Urinary bladder (tissue), 4 donors: ENCODE measurements at places on chromosomes 3 and 15. TPM values are rescaled to one million over a fixed set of nuclear protein-coding genes. Genes with fewer than 3 reads are reported as not detected.

C3orf52 gene
- 2.6 TPM for polyA plus RNA-seq

IQCF5 gene
- not detected for polyA plus RNA-seq

HGD gene
- polyA plus RNA-seq = 0.27 TPM

PPP1R14D gene
- polyA plus RNA-seq = not detected

BCHE gene
- polyA plus RNA-seq = 18.5 TPM

FSIP1 gene
- 0.27 TPM for polyA plus RNA-seq

NRROS gene
- polyA plus RNA-seq = 7.2 TPM

IQCH gene
- polyA plus RNA-seq = 0.22 TPM

INKA1 gene
- 6.5 TPM for polyA plus RNA-seq

ZNF662 gene
- polyA plus RNA-seq = 5.1 TPM

CYP8B1 gene
- 0.10 TPM for polyA plus RNA-seq

TGM4 gene
- not detected for polyA plus RNA-seq
